ENCODE measurements at places on chromosomes 11 and 22. TPM values are rescaled to one million over a fixed set of nuclear protein-coding genes. Genes with fewer than 3 reads are reported as not detected.
A peak's percentile ranks its signal among the peaks of the same experiment; 100 is the strongest.

The SPINDOC gene
- 51.8 TPM for total RNA-seq

The LMNTD2 gene
- 6.6 TPM for total RNA-seq

DNA sequence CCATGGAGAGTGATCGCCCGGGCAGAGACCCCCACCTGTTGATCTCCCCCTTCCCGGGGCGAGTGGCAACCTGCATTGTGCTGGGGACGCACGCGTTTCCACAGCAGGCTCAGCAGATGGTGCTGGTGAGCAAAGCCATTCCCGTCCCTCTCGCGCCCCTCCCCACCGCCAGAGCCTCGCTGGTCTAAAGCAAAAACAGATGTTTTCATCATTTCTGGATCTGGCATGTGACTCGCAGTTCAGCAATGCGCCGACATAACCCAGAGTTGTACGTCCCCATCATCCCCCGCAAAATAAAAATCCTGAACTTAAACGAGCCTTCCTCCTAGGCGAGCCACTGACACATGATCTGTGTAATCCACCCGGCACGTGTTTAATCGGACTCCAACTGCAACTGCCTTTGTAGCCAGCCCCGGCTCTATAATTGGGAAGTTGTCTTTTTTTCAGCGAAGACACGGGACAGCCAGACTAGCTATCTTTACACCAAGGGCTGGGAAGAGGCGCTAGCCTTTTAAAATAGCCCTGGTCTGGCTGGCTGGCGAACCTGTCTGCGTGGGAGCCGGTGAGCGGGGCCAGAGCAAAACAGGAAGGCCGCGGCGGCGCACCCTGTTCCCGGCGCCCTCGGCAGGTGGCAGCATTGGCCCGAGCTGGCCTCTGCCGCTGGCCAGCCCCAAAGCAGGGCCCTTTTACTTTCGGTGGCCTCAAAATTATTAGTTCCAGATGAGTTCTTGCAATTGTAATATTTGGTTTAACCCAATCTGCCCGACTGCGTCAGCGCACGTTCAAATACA, 203.0 kb upstream of the SORL1-AS1 start:
- peaks cover 9% of the 10 kb centered on the region for H3K4me1 ChIP-seq
- ATAC-seq, result peak; percentile 92
- peak overlapping the region; percentile 88 for H3K27ac ChIP-seq
- H3K36me3 ChIP-seq, result no peaks in the 10 kb centered on the region

DNA sequence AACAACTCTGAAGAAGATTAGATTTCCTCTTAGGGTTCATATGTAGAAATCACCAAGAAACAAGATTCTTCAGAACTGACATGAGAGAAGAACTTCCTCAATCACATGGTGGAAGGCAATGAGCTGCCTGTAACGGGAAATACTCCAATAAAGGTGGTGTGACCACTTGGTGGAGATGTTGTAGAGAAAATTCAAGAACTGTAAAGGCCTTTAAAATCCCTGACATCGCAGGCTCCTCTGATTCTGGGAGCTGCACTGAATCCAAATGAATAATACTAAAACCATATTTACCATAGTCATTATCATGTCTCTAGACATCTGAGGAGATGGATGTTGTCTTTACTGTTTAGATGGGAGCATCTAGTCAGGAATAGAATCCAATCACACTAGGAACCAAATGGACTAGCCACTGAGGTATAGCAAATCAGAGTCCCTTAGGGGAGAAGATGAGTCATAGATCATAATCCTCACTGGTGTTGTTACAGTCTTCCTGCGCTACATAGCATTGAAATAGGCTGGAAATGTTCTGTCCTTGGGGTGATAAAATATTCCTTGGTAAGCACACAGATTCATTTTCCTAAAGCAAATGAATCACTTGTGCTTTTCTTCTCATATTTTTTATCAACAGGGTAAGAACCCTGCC, 321.6 kb upstream of the TENM4 start:
- H3K27me3 ChIP-seq, result no peaks in the 10 kb centered on the region
- H3K27ac ChIP-seq, result no peak overlapping the region
- no peaks in the 10 kb centered on the region for H3K4me1 ChIP-seq
- no peak for ATAC-seq
- no peaks in the 10 kb centered on the region for H3K36me3 ChIP-seq

DNA sequence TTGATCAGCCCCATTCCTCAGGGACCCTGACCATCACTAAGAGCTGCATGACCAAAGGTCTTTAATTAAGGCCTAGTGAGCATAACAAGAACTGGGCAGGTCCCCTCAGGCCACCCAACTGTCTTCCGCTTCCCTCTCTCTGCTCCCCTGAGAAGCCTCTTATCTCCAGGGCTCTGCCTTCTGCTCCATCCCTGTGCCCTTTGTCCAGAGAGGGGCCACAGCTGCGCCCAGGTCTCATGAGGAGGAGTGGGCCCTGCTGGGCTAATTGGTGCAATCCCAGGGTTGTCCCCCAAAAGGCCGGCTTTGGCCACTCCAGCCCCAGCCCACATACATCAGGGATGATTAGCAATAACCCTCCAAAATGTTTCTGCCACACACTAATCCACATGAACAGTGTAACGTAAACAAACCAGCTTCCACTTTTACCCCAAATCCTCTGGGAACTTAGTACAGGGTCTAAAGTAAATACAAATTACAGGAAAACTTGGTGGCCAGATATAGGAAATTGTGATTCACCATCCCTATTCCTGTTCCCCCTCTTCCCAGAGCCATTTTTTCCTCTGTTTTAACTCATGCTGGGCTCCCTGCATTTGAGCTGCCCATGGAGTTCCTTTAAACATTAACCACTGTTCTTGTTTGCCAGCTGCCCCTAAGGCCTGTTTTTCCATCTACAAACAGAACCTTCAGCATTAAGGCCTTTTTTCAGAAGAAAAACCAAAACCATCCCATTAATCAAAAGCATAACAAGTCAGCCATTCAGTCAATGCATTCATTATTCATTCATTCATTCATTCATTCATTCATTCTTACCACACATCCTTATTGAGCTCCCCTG, 34.6 kb upstream of the CAVIN3 start:
- H3K27ac ChIP-seq, result peak overlapping the region; percentile 51
- H3K4me1 ChIP-seq, result peaks cover 27% of the 10 kb centered on the region
- H3K4me3 ChIP-seq, result no peak overlapping the region

DNA sequence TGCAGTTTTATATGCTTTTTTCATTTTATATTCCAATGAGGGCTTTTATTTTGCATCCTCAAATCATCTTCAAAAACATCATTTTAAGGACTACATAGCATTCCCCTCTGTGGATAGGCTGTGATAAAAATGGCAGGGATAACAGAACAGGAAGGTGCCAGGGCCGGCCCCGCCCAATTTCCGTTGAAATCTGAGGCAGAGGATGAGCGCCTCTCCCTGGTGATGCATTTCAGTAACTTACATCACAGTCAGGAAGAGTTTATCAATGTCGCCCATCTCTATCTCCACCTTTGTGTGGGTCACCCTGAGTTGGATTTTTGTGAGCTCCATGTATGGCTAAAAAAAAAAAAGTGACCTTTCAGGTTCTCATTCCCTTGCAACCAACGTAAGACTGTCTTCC, 201.6 kb downstream of the DSCAML1 start:
- no peaks in the 10 kb centered on the region for H3K4me1 ChIP-seq
- H3K36me3 ChIP-seq, result no peaks in the 10 kb centered on the region
- no peak overlapping the region for H3K27ac ChIP-seq
- H3K27me3 ChIP-seq, result peaks cover 34% of the 10 kb centered on the region
- H3K4me3 ChIP-seq, result no peak overlapping the region

- H3K27ac ChIP-seq, result no peak overlapping the region
- H3K4me3 ChIP-seq, result peak overlapping the region; percentile 6
- peaks cover 15% of the 10 kb centered on the region for H3K27me3 ChIP-seq
These were observed 102.8 kb upstream of the DRD2 start for GRCh38 chr11:113578033-113578380.

GRCh38 chr22:35384527-35384926, 3.6 kb downstream of the HMOX1 start:
- H3K4me1 ChIP-seq, result no peaks in the 10 kb centered on the region
- peaks cover 12% of the 10 kb centered on the region for H3K27me3 ChIP-seq
- ATAC-seq, result no peak
- H3K4me3 ChIP-seq, result no peak overlapping the region
- H3K27ac ChIP-seq, result no peak overlapping the region
- H3K36me3 ChIP-seq, result no peaks in the 10 kb centered on the region

DNA sequence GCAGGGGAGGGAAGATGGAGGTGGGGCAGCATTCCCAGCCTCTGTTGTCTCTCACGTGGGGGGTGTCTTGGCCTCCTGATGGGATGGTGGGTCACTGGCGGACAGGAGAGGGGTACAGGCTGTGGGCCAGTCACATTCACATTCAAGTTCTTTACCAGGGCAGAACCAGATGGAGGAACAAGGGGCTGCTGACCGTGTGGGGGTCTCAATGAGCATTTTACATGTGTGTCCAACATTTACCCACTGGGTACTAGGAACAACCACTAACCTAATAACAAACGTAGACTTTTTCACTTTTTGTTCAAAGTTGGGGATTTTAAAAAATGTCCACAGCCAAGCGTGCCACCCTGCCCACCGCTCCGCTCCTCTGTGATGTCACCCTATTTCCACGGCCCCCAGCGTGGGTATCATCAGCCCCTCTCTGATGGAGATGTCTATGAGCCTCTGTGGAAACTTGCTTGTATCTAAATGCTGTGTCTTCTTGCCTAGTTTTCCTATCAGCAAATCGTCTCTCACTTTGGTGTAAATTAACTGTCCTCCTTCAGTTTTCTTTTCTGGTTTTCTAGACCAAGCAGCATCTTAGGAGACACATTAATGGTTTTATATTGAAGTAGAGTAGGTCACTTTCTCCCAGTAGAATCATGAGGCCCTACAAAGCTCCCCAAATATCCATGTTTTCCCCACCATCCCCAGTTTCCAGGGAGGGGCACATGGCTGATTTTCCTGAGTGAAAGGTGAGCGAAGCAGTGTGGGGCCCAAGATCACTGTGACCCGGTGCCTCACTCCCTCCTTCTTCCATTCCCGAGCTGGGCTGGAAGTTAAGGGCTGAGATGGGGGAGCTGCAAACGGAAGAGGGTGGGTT, 936.7 kb downstream of the BRD1 start:
- H3K27ac ChIP-seq, result no peak overlapping the region
- ATAC-seq, result no peak
- H3K4me1 ChIP-seq, result no peaks in the 10 kb centered on the region
- H3K27me3 ChIP-seq, result peaks cover 12% of the 10 kb centered on the region
- H3K4me3 ChIP-seq, result no peak overlapping the region
- no peaks in the 10 kb centered on the region for H3K36me3 ChIP-seq

- no peak overlapping the region for H3K4me3 ChIP-seq
- no peak for ATAC-seq
- peaks cover 20% of the 10 kb centered on the region for H3K27me3 ChIP-seq
- no peaks in the 10 kb centered on the region for H3K36me3 ChIP-seq
- no peaks in the 10 kb centered on the region for H3K4me1 ChIP-seq
These were observed 15.0 kb upstream of the WT1 start for GRCh38 chr11:32450372-32450771.

DNA sequence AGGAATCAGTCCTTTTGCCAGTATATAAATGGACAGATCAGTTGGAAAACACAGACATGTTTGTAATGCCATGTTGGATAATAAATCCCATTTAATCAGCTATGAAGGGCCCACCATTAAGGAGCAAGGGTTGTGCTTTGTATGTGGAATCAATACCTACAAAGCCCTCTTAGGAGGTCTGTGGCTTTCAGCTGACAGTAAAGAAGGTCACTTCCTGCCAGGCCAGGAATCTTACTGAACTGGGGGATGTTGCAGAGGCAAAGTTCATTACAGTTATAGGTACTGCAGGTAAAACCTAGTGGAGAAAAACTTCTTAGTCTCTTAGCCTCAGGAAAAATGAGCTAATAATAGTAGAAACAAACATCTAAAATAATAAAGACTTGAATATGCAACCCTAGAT, 129.5 kb downstream of the FAM76B start:
- no peaks in the 10 kb centered on the region for H3K36me3 ChIP-seq
- H3K27me3 ChIP-seq, result no peaks in the 10 kb centered on the region
- ATAC-seq, result no peak

DNA sequence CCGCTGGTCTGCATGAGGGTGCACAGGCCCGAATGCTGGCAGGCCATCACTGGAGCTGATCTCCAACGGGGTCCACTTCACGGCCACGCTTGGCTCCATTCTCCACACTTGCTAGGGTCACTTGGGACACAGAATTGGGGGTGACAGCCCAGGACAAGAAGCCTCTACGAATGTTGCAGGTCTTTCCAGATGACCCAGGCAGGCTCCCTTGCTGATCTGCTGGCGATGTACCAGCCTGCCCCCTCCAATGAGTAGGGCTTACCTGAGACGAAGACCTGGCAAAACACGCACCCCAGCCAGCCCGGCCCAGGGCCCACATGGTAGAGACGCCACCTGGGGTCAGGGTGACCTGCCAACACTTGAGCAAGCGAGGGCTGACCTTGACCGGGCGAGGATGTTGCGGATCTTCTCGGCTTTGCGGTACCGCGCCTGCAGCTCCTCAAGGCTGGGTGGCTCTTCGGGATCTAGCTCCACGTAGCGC, 44.9 kb downstream of the C11orf58 start:
- peaks cover 8% of the 10 kb centered on the region for H3K4me1 ChIP-seq
- ATAC-seq, result no peak
- H3K27ac ChIP-seq, result no peak overlapping the region

DNA sequence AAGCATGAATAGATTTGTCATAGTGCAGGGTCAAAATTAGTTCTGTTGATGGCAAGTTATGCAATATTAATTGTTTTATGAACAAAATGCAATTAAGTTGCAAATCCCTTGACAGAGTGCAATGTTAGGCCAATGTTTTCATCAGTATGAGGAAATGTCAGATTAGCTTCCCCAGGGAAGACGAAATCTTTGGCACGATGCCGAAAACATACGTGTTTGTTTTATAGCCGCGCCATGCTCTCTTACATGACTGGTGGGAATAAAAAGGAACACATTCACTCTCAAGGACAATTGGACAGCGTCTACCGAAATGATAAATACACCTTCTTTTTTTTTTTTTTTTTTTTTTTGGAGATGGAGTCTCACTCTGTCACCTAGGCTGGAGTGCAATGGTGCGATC, 27.0 kb downstream of the MFNG start:
- peaks cover 32% of the 10 kb centered on the region for H3K36me3 ChIP-seq
- H3K4me1 ChIP-seq, result peaks cover 3% of the 10 kb centered on the region
- no peak for ATAC-seq
- H3K4me3 ChIP-seq, result no peak overlapping the region
- no peaks in the 10 kb centered on the region for H3K27me3 ChIP-seq
- no peak overlapping the region for H3K27ac ChIP-seq

DNA sequence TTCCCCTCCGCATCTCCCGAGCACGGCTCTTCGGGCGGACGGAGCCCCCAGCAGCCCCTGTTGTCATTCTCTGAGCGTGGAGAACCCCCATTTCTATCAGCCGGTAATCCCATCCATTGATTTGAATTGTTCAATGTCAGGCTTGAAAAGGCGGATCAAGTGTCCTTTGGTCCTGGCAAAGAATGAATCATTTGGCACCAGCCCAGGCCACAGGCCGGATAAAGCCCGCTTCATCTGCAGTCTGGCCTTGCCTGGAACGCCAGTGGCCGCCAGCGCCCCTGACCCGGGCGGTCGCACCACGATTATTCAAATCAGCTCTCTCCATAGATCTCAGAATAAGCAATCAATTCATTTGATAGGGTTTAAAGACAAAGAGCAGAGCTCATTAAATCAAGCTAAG, 188.9 kb downstream of the BRD1 start:
- no peak overlapping the region for H3K27ac ChIP-seq
- H3K27me3 ChIP-seq, result no peaks in the 10 kb centered on the region
